ENCODE measurements at places on chromosomes 7 and 10.

GRCh38 chr10:97724341-97724941 is 10.9 kb downstream of the MARVELD1 start:
- DNase-seq = no peak

GRCh38 chr7:6057316-6058129 is 26.3 kb downstream of the ANKRD61 start:
- DNase-seq = no peak

GRCh38 chr10:62527019-62527827 is 153.1 kb downstream of the ZNF365 start:
- DNase-seq = peak; percentile 12

- no peak for DNase-seq
Observed at GRCh38 chr10:113441220-113441619, 111.6 kb upstream of the HABP2 start.

DNA sequence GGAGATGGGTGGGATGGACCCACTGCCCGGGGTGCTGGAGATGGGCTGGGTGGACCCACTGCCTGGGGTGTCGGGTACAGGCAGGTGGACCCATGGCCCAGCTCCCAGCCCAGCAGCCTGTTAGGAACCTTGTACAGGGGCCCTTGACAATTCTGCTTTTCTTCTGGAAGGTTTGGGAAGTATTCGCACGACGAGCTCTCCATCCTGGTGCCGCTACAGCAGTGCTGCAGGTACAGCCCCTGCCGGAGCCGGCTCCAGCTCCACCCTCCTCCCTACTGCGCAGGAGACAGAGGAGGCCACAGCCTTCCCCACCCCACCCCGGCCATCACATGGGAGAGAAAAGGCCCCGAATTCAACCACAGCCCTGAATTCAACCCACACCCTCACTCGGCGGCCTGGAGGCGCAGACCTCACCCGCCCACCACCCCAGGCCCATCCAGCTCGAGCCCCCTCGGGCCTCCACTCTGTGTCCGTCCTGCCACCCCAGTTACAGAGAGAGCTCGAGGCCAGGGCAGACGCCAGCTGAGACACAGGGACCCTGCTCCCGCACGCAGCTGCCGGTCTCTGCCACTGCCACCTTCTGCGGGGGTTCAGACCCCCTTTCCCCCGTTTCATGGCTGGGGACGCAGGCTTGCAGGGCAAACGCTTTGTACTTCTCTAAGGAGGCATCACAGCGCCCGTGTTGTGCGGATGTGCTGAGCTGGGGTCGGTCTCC is 31.3 kb upstream of the FOXL3 start:
- DNase-seq = no peak

DNA sequence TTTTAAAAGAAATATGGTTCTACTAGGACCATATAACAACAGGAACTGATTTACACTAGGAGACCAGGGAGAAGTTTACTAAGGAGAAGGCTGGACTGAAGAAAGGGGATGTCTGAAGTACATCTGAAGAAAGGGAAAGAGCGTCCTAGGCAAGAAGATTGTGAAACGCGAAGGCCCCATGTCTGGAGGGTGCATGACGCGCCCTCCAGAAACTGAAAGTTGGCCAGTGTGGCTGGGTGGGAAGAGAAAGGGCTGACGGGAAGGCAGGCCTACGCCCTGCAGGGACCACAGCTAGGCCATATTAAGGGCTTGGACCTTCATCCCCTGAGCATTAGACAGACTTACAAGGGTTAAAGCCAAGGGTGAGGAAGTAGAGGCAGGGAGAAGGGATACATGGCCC is 158.0 kb downstream of the TRIL start:
- no peak for DNase-seq

- DNase-seq = no peak
Observed at GRCh38 chr10:69685802-69686585, 55.9 kb downstream of the FAM241B start.

DNA sequence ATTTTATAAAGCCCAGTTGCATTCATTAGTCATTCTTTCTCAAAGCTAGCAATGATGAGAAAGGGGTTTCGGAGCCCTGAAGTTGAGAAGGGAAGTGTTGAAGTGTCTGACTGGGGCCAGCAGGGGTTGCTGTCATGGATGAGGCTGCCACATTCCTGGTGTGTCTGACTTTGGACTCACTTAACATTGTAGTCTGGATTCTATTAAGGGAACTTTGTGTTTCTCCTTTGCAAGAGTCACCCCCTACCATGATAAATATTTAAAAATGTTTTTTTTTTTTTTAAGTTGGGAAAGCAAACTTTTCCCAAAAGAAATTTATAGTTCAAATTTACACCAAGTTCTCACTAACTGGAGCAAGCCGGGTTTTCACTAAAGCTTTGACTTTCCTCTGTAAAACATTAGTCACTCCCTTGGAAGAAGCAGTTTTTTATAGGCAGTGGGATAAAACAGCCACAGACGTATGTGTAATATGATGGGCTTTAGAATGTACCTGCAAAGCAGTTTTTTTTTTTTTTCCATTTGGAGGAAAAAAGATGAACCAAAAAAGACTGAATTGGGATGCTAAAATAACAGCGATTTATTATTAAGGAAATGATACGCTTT is 243.6 kb downstream of the TWIST1 start:
- DNase-seq = no peak

DNA sequence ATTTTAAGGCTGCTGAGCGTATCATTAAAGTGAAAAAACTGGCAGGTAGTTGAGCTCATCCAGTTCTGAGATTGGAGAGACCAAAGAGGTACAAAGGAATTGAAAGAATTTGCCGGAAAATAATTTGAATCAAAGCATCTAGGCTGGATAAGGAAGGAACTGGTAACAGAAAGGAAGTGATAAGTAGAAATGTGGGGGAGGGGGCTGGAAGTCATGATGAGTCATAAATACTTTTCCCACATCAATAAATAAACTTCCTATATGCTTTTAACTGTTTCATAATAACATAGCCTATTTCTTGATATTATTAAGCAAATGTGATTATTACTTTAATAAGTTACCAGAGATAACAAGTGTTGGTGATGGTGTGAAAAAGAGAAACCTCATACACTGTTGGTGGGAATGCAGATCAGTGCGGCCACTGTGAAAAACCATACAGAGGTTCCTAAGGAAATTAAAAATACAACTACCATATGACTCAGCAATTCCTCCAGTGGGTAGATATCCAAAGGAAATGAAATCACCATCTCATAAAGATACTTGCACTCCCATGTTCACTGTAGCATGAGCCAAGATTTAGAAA is 27.0 kb downstream of the ZNF438 start:
- DNase-seq = no peak

DNA sequence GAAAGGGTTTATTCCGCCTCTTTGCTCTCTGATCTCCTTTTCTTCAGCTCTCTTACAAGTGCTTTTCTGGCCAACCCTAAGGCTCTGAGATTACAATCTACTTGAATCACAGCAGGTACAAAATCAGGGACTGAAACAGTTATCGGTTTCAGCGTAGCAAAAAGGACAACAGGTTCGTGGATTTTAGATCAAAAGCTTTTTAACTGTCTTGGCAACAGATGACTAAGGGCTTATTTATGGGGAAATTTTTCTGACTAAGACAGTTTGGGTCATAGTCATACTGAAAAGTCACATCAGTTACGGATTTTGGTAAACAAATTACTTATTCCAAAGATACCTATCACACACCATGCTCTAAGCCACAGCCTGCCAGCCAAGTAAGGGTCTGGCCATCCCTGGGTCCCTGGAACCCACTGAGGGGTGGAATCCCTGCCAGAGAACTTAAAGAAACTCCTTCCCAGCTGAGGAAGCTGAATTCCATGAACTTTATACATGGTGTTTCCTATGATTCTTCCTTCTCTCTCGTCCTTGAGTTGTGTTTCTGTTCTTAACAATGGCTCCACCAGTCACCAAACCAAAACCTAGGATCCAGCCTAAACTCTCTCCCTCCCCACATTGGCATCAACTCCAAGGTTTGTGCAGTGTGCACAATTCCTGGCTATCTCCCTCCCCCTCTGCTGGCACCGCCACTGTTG is 169.3 kb downstream of the FAM107B start:
- no peak for DNase-seq

GRCh38 chr10:75261813-75262705 is 26.3 kb upstream of the COMTD1 start:
- DNase-seq = no peak

- no peak for DNase-seq
Observed at GRCh38 chr7:81680120-81680519, 89.7 kb downstream of the HGF start.

- no peak for DNase-seq
Observed at GRCh38 chr10:117590101-117590875, 47.7 kb downstream of the EMX2 start.

DNA sequence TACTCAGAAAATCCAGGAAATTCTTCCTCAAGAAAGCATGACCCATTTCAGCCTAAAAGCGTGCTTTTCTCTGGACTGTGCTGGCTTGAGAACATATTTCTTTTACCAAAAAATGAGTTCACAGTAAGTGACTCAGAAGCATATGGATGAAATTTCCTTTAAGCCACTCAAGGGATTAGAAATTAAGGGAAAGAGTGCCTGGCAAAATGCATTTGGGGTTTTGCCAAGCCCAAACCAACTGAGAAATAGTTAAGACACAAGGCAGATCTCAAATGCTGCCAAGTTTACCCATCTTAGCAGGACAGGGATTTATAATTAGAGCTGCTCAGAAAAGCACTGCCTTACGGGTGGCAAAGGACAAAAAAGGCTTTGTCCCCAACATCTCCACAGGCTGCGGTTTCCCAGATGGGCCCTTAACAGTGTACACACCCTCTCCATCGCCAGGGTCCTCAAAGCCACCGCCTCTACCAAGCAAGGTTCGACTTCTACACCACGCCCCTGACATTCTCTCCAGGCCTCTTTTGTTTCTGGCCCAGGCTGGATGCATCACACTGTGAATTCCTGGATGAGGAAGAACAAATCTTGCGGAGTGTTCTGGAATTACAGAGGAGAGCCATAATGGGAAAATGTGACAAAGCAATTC is 30.1 kb upstream of the CDHR3 start:
- no peak for DNase-seq

DNA sequence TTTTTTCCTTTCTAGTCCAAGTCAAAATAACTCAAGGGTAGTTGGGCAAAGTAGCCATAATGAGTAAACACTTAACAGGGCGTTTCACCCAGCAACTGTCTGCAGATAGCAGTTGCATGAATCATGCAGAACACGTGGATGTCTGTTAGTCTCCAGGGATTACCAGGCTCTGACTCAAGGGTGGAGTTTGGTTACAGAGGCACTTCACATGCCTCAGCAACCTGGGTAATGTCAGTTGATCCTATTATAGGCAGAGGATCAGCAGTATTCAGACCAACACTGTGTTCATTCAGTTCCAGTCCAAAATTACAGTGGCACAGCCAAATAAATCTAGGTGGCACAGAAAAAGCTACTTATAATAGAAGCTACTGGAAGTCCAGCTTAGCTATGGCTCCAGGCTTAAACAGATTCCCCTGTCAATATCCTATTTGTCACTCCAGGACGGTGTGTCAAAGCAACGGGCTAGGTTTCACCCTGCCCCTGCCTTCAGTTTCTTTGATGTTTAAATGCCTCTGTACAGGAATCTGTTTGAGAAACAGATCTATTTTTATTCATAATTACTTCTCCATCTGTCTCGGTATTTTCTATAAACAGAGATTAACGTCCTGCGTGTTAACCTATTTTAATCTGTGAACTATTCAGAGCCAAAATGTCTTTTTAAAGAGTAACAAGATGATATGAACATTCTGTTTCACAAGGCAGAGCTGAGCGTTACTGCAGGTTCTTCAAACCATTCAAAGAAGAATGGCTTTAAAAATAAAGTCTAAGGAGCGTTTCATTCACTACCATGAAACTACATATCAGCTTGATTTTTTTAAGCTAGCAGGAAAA is 162.6 kb upstream of the AKR1E2 start:
- DNase-seq = no peak

GRCh38 chr7:27143950-27144780 is 684 bp upstream of the HOXA5 start:
- DNase-seq = no peak

DNA sequence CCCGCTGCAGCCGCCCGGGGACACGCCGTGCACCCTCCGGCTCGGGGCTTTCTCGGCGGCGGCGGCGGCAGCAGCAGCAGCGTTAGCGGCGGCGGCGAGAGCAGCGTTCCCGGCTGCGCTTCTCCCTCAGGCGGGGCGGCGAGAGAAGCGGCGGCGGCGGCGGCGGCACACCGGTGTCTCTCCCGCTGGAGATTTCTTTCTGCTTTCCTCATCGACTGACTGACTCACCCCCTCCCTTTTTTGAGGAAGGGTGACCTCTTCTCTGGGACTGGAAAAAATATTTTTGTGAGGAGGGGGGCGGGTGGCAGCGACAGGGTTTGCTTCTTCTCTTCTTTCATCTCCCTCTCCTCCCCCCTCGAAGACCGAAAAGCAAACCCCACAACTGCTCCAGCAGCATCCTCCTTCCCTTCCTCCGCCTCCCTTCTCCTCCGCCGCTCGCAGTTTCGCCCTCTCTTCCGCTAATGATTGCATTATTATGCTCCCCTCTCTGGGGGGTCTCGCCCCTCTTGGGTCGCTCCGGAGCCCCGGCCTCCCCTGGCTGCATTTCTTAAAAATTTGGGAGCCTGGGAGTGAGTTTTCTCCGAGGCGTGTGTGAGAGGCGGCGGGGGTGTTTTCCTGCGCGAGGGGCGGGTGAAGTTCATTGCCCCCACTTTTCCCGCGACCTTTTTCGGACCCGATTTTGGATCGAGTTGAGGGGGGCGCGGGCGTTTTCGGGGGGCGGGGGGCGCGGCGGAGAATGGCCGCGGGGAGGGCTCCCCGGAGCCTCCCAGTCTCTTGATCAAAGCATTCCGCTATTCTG is 411 bp downstream of the AUTS2 start:
- no peak for DNase-seq

GRCh38 chr10:44056967-44057805 is 327.7 kb downstream of the CXCL12 start:
- no peak for DNase-seq

DNA sequence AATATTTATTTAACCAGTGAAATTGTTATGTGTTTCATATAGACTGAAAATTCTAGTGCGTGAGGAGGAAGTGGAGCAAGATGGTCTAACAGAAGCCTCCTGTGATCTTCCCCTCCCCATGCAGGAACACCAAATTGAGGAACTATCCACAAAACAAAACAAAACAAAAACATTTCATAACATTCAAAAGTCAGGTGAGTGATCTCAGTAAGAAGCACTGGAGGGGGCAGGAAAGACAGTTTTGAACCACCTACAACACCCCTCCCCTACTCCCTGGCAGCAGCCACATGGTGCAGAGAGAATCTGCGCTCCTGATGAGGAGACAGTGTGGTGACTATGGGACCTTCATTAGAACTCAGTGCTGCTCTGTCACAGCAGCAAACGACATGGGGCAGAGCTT is 221.9 kb upstream of the SEMA3C start:
- DNase-seq = no peak

GRCh38 chr10:115171392-115171960 is 78.3 kb downstream of the ATRNL1 start:
- no peak for DNase-seq

GRCh38 chr10:124007773-124008145 is 85.6 kb downstream of the CHST15 start:
- no peak for DNase-seq

GRCh38 chr10:76242956-76243355 is 811.5 kb downstream of the LRMDA start:
- no peak for DNase-seq

DNA sequence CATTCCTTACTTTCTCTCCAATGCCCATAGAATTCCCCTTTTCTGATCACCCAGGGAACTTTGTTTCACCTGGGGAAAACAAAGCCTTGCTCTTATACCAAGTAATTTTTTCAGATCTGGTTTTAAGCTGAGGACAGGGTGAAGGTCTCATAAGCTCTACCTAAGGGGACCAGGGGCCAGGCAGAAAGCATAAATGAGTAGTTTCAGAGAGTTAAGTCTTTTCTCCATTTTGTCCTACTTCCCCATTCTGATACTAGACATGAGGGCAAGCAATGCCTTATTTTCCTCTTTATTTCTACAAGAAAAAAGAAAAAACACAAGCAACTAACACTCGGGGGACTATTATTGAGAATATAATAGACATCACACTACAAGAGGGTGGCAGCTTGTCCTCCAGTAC is 2.9 kb downstream of the AKR1D1 start:
- DNase-seq = no peak
